ENCODE measurements at places on chromosomes 13 and 19.

GRCh38 chr13:38718374-38718773 lies 31.5 kb downstream of the FREM2 start:
- DNase-seq, result no peak

DNA sequence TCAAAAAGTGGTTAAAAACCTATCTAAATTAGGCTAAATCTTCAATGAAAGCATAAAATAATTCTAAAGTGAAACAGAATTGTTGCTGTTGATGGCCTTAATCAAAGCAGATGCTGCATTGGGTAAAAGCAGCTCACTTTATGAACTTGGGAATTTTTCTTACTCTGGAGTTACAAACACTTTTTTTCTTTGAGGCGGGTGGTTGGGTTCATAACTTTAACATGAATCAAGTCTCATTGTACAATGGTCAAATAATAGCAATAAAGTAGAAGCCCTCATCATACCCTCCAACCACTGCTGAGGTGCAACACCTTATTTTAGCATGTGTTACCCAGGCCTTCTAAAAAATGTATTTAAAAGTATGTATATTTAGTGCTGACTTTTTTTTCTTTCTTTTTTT lies 29.1 kb downstream of the NUP58 start:
- no peak for DNase-seq

DNA sequence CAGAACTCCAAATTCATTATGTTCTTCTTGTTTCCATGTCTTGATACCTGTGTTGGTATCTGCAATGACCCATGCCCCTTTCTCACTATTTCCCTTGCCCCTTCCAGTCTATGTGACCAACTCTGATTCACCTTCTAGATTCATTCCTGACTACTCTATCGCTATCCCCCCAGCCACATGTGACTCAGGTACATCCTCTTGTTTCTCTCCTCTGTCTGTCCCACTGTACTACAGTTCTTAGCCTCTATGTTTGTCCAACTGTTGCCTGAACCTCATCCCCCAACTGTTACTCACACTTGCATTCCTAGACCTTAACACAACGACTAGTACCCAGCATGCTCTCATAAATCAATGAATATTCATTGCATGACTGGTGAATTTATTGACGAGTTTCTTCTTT lies 10.0 kb upstream of the FLT3 start:
- no peak for DNase-seq

- no peak for DNase-seq
These were observed 3.2 kb downstream of the WBP4 start for GRCh38 chr13:41064493-41064892.
